T follicular helper cell (primary cell): ENCODE measurements at places on chromosomes 3 and 15.

GRCh38 chr3:153809097-153809496, 312.1 kb upstream of the ARHGEF26 start:
- no peak for DNase-seq

- no peak for DNase-seq
These were observed 227.6 kb upstream of the SATB1 start for GRCh38 chr3:18652781-18653180.

DNA sequence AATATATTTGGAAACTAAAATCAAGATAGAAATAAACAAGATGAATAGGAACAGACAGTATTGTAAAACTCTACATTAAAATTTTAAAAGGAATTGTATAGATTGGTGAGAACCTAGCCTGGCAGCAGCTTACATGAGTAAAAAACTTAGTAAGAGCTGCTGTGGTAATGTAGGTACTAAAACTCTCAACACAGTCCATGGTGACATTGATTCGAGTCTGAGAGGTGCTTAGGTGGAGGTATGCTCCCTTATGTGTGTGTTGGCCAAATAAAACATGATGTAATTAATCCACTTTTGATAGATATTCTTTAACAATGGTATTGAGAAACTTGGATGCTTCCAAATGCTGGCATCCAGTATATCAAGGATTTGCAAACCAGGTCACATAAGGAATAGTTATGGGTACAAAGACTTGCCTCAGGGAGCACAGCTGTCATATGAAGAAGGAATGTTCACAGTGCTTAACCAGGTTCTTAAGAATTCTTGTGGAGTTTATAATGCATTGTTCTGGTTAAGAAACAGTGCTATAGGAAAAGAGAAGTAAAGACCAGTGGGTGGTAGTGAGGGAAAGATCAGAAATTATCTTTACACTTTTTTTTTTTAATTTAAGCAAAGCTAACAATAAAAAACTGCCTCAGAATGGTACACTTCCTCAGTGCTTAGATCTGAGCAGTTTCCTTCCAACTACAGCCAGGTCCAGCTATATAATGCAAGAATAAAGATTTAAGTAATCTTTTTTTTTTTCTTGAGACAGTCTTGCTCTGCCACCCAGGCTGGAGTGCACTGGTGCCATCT, 24.6 kb upstream of the IL20RB start:
- no peak for DNase-seq

- no peak for DNase-seq
These were observed 140.1 kb upstream of the TMEM108 start for GRCh38 chr3:132898141-132898540.

DNA sequence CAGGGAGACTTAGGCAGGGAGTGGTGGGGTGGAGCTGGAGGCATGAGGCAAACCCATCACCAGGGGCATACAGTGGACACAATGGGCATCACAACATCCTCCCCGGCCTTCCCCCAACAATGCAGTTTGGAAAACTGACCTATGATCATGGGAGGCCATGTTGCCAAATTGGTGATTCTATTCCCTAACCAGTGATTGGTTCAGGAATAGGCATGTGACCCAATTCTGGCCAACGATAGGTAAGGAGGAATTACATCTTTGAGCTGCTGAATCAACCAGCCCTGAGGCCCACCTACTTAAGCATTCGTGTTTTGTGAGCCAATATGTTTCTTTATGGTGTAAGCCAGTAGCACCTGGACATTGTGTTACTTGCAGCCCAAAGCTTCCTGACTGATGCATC, 40.0 kb downstream of the LINGO1 start:
- no peak for DNase-seq
